AG20443 (cell line): ENCODE measurements at places on chromosomes 2 and 18.
A peak's percentile ranks its signal among the peaks of the same experiment; 100 is the strongest.

DNA sequence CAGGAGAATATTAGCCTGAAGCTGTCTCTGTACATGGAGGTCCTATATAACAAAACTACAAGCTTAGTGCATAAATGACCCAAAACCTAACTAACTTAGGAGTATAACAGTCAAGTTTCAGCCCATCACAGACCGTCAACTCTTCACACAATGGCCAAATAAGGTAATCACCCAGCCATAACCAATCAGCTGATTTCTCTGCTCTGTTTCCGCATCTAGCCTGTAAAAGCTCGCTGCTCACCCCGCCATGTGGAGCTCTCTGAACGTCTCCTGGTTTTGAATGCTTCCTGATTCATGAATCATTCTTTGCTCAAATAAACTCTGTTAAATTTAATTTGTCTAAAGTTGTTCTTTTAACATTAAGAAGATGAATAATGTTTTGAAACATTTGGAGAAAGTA, 593.6 kb downstream of the TMX3 start:
- no peak for DNase-seq

- no peak for DNase-seq
These were observed 18.0 kb downstream of the FBXO41 start for GRCh38 chr2:73266061-73266901.

- no peak for DNase-seq
These were observed 60.2 kb downstream of the LRRC30 start for GRCh38 chr18:7291046-7291445.

DNA sequence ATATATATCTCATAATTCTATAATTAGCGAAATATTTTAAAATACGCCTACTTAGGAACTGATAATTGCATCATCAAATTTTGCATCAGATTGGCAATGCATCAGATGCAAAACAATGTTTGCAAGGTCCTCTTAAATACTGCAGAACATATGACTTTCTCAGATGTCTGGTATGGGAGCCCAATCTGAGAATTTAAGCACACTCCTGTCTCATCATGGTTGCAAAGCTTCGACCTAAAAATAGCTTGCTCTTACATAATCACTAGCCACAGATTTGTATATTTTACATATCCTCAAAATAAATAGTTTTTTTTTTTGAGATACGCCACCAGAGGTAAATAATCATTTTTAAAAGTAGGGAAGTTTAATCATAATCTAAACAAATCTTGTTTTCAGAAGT, 123.2 kb downstream of the CABYR start:
- DNase-seq: no peak

DNA sequence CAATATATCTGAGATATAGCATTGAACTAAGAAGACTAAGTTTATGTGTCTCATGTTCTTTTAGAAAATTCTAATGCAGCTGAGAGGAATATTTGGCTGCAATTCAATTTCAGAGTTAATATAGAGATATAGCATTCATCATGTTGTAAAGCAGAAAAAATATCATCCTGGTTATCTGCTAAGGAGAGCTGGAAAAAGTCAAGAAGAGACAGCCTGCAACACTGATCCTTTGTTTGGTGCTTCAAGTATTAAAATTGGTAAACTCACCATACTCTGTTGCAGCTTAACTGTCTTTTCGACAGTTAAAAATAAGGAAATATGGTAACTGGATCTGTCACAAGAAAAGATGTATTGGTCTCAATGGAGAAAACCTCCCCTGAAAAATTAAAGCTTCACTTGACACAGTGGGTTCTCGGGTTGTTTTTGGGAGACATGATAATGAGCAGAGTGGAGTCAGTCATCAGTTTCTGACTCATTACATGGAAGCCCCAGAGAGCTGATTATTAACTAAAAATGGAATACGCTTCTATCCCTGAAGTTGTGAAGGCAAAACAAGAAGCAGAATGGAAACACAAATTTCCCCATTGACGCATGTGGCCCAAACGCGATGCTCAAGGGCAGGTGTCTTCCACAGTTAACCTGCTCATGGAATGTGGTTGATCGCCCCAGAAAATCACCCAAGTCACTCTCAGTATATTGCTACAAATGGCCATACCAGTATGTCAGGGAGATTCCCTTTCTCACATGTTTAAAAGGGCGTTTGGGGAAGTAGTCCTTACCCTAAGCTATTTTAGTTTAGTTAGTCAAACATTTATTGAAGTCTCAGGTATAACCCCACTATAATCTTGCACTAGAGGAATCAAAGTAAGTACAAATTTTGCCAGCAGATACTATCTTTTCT, 8.2 kb downstream of the BCL2 start:
- no peak for DNase-seq

DNA sequence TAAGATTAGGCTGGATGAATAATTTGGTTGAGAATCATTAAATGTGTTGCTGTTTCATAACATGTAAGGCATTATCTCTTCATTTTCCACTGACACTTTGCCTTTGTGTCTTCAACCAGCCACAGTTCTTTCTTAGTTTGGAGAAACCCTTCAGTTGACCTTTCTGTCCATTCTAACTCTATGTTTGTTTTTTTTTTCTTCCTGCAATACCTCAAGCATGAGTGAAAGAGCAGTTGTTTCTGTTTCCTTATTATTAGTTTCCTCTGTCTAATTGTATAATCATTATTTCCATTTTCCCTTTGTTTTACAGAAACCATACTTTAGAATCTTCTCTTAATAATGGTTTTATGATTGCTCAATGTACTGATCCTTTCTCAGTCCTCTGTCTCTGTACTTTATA, 25.6 kb downstream of the HADHB start:
- no peak for DNase-seq

- DNase-seq: peak; percentile 45
These were observed 21.7 kb upstream of the CTAGE1 start for GRCh38 chr18:22439447-22439846.

DNA sequence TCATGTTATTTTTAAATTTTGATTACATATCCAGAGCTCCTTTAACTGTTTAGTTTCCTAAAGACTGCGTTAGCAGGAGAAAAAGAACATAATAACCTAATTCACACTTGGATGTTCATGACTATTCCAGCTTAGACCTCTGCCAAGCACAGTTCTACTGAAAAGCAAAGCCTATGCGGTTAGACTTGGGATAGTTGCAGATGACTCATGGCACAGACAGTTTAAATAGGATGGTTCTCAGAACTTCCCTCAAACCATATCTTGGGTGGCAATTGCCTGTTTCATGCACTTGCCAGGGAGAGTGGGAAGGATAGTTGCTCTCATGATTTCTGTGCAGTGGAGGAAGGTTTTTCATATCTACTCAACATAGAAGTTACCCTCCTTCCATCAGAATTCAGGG, 149.7 kb upstream of the KLHL29 start:
- peak; percentile 84 for DNase-seq

DNA sequence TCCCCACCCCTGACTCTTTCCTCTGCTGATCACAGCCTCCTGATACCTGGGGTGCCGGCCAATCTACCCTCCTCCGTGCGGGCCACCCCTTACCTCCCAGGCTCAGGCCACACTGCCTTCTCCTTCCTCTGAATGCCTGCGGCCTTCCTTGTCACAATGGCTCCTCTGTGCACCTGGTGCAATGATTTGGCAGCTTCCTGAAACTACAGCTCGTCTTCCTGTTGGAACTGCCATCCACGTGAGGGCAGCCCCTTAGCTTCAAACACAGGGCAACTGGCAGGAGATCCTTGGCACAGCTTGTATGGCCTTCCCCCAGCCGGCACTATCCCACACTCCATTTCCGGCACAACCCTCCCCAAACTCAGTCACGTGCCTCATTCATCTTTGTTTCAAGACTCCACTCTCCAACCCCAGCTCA, 69.0 kb downstream of the STPG4 start:
- DNase-seq: no peak

DNA sequence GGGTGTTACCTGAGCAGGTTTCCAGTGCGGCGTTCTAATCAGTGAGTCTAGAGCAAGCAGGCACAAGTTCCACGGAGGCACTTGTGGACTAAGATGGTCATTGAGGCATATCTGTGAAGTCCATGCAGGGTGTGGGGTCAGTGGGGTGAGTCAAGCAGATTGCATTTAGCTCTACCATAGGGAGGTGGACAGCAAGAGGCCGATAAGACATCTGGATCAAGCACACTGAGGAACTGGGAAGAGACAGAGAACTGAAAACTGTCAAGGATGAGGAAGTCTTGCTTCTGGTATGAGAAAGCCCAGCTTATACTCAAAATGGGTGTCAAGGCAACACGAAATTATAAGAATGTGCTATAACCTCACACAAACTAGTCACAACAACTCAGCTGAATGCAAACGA, 61.2 kb upstream of the SLC39A10 start:
- no peak for DNase-seq

- no peak for DNase-seq
These were observed 68.6 kb downstream of the NYAP2 start for GRCh38 chr2:225468131-225468530.

GRCh38 chr18:63199743-63200241, 119.8 kb downstream of the BCL2 start:
- no peak for DNase-seq

- DNase-seq: no peak
These were observed 818.6 kb downstream of the SUCLG1 start for GRCh38 chr2:83640506-83640905.

DNA sequence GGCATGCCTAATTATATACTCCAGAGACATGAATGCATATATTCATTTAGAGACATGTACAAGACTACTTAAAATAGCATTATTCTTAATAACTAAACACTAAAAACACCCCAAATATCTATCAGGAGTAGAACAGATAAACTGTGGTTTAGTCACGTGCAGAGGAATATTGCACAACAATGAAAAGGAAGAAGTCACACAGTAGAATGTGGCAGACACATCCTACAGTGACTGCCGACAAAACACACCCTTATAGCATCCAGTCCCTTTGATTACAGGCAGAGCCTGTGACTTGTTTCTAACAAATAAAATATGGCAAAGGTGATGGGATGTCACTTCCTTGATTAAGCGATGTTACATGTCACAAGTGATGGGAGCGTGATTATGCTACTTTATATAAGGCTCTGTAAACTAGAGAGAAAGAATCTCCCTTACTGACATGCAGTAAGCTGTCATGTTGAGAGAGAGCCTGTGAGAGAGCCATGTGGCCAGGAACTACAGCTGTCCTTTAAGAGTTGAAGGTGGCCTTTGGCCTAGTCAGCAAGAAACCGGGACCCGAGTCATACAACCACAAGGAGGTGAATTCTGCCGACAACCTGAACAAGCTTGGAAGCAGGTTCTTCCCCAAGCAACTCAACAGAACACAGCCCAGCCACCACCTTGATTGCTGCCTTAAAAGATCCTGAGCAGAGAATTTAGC, 39.1 kb upstream of the LGALSL start:
- DNase-seq: no peak

DNA sequence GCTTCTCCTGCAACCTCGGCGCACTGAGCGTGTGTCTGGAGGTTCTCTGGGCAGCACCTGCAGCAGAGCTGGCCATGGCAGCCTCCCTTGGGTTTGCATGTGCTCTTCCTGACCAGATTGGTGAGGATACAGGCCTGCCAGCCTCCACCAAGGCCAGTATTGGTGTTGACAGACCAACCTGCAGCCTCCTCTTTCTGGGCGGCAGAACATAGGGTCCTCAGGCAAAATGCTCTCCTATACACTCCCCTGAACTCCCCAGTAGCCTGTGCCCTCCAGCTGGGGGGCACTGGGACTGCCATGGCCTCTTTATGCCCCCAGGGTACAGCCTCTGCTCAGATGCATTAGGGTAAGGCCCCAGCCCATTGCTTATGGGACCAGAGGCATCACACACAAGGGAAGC, 131.9 kb upstream of the SPRED2 start:
- no peak for DNase-seq

DNA sequence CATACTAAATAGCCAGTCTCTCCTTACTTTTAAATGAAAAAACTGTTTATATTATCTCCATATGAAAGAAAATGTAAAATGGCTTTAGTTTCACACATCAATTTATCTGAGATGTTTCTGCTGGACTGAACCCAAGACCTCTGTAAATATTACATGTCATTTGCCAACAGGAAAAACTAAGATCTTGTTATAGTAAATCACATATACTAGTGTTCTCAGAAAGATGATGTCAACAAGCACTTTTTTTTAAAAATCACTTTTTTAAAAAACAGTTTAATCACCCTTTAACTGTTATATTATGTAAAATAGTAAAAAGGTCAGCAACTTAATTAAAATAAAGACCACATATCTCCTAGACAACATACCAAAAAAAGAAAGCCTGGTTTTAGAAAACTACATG, 46.3 kb downstream of the PTPN2 start:
- no peak for DNase-seq

- DNase-seq: no peak
These were observed 315.9 kb upstream of the THUMPD2 start for GRCh38 chr2:40095000-40095399.

GRCh38 chr2:232422051-232422450, 15.4 kb downstream of the ALPG start:
- DNase-seq: no peak

DNA sequence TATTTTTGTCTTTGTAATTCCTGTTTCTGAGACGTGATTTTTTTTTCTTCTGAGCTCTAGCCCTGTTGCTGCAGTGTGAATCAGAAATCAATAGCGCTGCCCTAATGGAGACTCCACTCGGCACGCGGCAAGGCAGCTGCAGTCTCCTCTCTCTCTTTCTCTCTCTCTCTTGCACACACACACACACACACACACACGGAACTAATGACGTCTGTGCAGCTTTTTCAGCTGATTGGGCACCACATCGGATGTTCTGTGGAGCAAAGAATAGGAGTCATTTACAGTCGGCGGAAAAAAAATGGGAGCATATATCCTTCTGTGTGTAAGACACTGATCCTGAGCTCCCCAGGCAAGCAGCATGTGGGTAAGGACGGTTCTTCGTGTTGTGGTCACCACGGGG, 2.0 kb upstream of the MYT1L start:
- no peak for DNase-seq

DNA sequence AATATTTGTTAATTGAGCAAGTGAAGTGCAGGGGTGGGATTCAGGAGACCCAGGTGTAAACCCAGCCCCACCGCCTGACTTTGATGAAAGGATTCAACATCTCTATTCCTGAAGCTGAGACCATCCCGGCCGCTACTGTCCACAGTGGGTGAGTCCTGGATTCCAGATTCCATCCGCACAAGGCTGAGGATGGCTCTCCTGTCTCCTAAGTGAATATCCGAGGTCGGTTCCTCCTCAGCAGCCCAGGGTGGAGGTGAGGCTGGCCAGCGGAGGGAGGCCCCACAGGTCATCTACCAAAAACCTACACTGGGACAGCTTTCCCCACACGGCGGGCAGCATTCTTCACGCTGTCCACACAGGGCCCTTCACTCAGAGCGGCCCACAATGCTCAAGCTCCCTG, 57.6 kb downstream of the ACKR3 start:
- DNase-seq: no peak

GRCh38 chr2:65700004-65700651, 267.7 kb upstream of the SPRED2 start:
- no peak for DNase-seq

- no peak for DNase-seq
These were observed 36.6 kb upstream of the SKOR2 start for GRCh38 chr18:47287911-47288585.

GRCh38 chr2:43160778-43161177, 65.6 kb downstream of the ZFP36L2 start:
- DNase-seq: no peak

DNA sequence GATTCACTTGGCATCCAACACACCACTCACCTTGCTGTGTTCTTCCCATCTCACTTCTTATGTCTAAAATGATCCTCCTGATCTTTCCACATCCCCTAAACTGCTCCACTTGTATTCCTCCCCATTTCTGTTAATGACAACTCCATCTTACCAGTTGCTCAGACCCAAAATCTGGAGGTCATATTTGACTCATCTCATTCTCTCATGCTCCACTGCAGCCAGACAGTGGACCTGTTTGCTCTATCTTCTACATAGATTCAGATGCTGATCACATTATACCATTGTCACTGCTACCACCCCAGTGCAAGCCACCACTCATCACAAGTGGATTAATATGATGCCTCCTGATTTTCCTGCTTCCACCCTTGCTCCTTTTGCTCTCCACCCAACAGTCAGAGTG, 7.9 kb upstream of the NABP1 start:
- DNase-seq: no peak
